ENCODE measurements at places on chromosomes 4 and X. TPM values are rescaled to one million over a fixed set of nuclear protein-coding genes. Genes with fewer than 3 reads are reported as not detected.

DNA sequence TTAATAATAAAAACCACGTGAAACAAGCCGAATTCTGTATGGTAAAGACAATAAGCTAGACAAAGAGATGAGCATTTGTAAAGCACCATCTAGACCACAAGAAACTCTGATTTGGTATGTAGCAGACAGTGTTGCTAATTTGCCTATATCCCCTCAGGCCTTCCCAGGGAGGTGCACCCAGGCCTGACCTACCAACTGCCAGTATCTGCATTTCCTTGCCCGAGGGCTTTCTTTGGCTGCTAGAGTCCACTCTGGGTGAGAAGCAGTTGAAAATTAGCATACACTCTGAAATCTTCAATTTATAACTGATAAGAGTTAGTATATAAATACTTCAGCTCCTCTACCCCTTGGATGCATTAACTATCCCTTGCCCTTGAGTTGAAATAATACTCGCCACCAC is 37.4 kb upstream of the IL1RAPL1 start:
- no peak for DNase-seq

- peak; percentile 49 for DNase-seq
These were observed 607 bp upstream of the DKC1 start for GRCh38 chrX:154761977-154762536.

GRCh38 chr4:126451237-126451873 is 1136.6 kb downstream of the FAT4 start:
- no peak for DNase-seq

ARX gene
- not detected for polyA plus RNA-seq

GRCh38 chrX:3674881-3675280 is 38.6 kb downstream of the PRKX start:
- no peak for DNase-seq

GRCh38 chrX:72141372-72142004 is 9.8 kb upstream of the RTL5 start:
- DNase-seq, result no peak

DNA sequence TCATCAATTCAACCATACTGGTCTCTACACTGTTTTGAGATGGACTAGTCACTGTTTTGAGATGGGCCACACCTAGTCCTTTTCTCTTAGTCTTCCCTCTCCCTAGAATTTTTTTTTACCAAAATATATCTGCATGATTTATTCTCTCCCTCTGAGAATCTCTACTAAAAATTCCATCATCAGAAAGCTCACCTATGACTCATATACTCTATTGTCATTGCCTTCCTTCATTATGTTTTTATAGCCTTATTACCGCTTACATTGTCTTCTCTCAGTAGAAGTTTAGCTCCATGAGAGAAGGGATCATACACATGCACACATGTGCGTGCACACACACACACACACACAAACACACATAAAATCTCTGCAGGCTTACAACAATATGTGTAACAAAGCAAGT is 303.6 kb downstream of the PCDH10 start:
- no peak for DNase-seq

XAGE1B gene
- polyA plus RNA-seq, result not detected

MAGEA2 gene
- polyA plus RNA-seq, result not detected

DNA sequence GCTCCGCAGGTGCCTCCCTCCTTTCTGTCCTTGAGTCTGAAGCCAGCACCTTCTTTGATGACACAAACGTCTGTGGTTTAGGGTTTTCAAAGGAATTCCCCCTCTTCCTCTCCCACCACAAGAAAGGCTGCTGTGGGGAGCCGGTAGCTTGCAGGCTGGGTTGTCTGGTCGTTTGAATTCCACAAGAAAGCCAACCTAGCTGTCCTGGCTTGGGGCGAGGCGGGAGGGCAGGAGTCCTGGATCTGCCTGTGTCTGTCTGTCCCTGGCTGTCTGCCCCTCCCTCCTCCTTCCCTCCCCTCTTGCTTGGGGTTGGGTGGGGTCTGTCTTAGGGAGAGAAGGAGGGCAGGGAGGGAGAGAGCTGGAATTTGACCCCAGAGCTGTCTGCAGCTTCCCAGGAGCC is 56.3 kb downstream of the SHROOM2 start:
- no peak for DNase-seq

DNA sequence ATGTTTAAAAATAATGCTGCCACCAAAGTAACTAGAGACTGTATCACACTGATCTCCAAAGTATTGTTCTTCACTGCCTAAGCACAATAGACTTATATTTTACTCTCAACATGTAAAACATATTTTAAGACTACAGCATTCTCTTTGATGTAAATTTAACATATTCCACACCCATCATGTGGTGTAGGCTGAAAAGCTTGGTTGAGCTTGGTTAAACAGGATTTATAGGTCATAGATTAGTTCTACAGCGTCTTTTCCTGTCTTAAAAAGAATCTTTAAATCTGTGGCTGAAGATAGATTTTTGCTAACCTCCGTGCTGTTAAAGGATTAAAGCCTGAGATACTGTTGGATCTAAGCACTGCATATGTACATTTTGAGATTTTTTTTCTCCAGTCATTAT is 379.9 kb downstream of the SH2D1A start:
- DNase-seq, result no peak

HTN3 gene
- polyA plus RNA-seq, result not detected

GRCh38 chr4:138437263-138437851 is 195.2 kb upstream of the SLC7A11 start:
- DNase-seq, result no peak

TEC gene
- 1.6 TPM for polyA plus RNA-seq

MAP7D3 gene
- polyA plus RNA-seq, result 6.2 TPM

GRCh38 chr4:155419266-155419665 is 42.5 kb upstream of the MAP9 start:
- no peak for DNase-seq

DNA sequence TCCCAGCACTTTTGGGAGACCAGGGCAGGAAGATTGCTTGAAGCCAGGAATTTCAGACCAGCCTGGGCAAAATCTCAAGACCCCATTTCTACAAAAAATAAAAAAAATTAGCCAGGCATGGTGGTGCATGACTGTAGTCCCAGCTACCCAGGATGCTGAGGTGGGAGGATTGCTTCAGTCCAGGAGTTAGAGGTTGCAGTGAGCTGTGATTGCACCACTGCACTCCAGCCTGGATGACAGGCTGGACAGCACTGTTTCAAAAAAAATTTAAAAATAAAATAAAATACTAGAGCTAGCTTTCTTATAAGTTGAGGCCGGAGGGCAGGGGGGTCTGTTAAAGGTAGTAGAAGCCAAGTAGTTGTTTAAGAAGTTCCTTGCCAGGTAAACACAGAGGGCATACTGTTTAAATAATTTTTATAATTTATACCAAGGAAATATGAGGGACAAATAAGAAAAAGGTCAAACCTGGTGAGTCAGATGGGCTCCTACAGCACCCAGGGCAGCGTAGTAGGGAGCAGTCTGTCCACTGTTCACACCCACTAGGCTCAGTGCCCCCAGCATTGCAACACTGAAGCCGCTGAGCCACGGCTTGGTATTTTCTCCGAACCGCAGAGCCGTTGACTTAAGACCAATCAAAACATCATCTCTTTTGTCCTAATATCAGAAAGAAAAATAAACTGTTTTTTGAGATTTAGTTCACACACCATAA is 17.3 kb downstream of the COQ2 start:
- DNase-seq, result no peak
